ENCODE measurements at places on chromosomes 16 and 17.
A peak's percentile ranks its signal among the peaks of the same experiment; 100 is the strongest.

- peak; percentile 46 for DNase-seq
Measured at GRCh38 chr17:67281053-67281452, 36.1 kb upstream of the HELZ start.

DNA sequence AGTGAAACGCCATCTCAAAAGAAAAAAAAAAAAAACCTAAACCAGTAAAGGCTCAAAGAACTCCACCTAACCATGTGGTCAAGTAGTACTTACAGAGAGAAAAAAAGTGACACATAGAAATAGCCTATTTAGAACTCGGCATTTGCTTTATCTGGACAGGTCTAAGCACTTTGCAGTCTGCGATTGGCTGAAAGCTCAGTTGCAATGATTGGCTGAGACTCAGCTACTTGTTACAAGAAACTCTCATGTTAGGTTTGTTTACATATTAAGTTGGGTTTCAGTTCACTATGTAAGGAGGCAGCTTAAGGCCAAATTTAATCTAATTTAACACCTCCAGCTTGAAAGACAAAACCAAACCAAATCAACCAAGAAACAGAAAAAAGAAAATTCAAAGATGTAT, 19.1 kb downstream of the ABCC3 start:
- no peak for DNase-seq

DNA sequence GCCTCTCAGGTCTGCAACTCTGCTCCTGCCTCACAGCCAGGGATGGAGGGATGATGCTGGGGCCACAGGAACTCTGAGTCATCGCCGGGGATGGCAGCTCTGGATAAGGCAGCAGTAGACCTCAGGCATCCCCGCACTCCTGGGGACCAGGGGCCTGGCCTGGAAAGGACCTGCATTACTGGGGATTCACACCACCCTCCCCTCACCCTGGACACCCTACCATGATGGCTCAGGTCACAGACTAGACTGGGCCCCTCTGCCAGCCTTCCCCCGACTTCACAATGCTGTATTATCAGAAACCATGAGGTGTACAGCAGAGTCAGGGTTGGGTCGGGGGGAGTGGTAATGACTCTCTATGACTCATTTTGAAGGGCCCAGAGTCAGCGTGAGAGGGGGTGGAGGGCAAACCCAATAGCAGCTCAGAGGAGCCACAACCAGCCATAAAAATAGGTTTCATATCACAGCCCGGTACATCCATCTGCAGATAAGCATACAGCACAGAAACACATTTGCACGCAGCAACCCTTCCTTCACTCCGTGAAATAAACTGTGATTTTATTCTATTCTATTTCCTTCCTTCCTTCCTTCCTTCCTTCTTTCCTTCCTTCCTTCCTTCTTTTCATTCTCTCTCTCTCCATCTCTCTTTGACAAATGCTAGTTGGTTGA, 28.8 kb downstream of the DYNLRB2 start:
- DNase-seq = no peak

DNA sequence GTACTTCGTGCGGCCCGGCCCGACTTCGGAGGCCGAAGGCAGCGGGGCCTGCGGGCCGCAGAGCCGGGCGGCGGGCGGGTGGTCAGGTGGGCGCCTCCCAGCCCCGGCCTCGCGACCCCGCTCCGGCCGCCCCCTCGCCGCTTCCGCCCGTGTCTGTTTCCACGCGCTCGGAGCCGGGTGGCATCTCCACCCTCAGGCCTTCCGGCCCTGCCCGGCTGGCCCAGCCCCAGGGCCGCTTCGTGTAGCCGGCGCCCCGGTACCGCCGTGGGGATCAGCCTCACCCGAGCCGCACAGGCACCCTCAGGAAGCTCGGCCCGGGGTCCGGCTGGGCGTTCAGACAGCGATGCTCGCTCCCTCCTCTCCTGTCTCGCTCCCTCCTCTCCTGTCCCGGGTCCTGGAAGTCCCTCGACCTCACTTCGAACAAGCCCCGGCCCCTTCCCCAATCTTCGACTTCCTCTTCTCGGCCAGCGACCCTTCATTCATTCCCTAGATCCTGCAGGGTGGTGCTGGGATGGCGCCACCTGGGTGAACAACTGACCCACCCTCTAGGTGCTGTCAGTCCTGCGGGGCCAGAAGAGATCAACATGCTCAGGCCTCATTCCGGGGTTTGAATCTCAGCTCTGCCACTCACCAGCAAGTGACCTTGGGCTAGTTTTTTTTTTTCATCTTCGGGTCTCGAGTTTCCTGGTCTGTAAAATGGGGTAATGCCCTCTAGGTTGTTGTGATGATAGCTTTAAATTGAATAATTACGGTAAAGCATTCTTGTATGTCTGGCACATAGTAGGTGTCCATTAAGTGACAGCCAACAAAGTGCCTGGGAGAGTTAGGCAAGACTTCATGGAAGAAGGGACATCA, 610 bp downstream of the VPS4A start:
- DNase-seq = no peak

- DNase-seq = no peak
Measured at GRCh38 chr17:50830352-50830751, 5.0 kb upstream of the WFIKKN2 start.

DNA sequence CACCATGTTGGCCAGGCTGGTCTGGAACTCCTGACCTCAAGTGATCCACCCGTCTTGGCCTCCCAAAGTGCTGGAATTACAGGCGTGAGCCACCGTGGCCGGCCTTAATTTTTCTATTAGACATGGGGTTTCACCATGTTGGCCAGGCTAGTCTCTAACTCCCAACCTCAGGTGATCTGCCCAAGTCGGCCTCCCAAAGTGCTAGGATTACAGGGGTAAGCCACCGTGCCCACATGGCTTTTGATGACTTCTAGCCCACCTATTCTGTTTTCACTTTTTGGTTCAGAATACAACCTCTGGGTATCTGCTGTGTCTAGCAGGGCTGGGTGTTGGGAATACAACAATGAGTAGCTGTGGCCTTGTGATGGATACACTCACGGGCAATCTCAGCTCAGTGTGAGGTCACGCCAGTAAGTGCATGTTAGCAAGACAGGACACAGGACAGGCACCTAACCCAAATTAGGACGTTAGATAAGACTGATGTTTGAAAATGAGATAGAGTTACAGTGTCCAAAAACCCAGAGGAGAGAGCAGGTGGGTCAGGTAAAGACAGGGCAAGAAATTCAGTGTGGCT, 14.1 kb upstream of the YWHAE start:
- DNase-seq = no peak

DNA sequence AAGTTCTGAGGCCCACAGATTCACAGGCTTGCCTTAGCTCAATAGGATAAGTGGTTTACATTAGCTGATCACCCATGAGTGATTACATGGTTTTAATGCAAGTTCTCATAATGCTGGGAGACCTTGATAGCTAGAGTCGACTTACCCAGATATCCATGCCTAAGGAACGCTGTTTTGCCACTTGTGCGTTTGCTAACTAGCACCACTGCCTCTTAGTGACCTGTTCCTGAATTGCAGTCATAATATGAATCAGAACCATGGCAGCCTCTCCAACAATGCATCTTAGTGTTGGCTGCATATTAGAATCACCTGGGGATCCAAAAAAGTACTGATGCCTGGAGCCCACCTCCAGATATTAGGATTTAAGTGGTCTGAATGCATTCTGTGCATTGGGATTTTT, 251.1 kb upstream of the CDH5 start:
- DNase-seq = no peak

DNA sequence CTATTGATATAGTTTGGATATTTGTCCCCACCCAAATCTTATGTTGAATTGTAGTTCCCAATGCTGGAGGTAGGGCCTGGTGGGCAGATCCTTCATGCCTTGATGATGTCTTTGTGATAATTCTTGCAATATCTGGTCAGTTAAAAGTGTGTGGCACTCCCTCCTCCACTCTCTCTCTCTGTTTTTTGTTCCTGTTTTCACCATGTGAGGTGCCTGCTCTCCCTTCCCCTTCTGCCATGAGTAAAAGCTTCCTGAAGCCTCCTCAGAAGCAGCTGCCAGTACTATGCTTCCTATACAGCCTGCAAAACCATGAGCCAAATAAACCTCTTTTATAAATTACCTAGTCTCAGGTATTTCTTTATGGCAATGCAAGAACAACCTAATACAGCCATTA, 47.3 kb downstream of the TOM1L2 start:
- no peak for DNase-seq

GRCh38 chr16:1027501-1027815, 45.1 kb upstream of the SSTR5 start:
- DNase-seq = no peak
